ENCODE measurements at places on chromosomes 4 and X.
A peak's percentile ranks its signal among the peaks of the same experiment; 100 is the strongest.

DNA sequence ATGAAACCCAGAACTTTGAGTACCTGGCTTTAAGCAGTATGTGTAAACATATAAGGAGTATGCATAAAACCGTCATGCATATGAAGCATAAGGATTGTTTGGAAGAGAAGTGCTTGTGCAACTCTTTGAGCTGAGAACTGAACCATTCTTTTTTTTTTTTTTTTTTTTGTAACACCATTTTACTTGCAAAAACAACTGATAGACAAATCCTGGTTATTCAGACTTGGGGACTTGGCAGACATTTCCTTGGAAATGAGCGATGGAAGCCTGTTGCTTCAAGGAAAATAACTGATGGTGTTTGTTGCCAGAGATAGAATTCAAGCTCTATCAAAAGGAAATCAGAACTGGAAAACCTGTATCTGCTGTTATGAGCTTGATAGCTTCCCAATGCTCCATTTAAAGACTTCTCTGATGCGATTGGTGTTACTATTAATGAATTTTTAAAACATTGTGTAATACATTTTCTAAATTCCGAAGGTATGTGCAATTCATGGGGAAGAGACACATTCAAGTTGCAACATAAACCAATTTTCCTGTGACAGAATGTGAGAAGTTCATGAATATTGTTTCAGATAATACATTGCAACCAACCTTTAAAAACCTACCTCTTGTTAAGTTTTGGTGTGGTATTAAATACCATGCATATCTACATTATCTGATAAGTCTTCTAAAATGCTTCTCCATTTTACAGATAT lies 47.0 kb upstream of the FAT1 start:
- no peak for DNase-seq

GRCh38 chr4:107577743-107578142 lies 142.3 kb downstream of the PAPSS1 start:
- no peak for DNase-seq

GRCh38 chr4:165131247-165131832 lies 18.7 kb upstream of the TMEM192 start:
- peak; percentile 80 for DNase-seq

GRCh38 chr4:182427554-182427953 lies 184.4 kb downstream of the TENM3 start:
- no peak for DNase-seq

DNA sequence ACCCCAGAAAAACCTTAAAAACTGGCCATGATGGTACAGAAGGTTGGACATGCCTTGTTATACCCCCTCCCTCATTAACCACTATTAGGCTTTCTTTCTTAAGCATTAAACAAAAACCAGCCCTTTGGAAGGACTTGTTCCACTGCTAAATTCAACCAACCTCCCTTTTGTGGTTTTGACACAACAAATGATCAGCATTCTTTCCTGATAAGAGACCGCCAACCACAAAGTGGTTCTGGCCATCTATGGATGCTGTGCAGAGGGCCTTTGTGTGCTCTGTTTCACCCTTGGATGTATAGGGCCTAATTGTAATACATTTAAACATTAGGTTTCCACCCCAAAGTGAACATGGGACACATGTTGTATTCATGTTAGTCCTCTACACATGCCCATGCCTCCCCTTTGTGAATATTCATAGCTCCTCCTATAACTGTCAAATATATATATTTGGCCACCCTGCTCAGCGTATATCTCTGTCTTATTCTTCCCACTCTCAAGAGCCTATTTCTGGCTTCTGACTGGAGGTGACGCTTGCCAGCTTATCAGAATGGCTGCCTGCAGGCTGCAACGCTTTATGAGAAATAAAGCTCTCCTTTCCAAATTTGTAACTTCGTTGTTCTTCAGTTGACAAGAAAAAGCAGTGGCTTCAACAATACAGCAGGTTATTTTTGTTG lies 126.6 kb downstream of the NPNT start:
- DNase-seq: no peak

- no peak for DNase-seq
Measured at GRCh38 chr4:41569961-41570360, 32.0 kb downstream of the LIMCH1 start.

DNA sequence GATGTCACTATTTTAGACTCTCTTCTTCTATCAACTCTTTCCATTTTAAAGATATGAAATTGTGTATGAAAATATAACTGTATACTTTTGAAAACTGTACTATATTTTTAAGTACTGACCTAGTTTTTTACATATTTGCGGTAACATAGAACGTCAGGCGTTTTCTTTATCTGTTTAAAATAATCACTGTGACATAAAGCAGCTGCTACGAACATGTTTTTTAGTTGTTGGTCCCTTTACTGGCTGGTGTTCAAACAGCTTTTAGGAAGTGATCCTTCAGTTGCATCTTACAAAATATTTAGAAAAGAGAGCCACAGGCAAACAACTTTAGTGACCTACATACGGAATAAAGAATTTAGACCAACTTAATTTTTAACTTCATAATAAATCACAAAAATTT lies 73.1 kb downstream of the METTL14 start:
- no peak for DNase-seq

- no peak for DNase-seq
Measured at GRCh38 chr4:66655505-66655904, 889.8 kb downstream of the CENPC start.

DNA sequence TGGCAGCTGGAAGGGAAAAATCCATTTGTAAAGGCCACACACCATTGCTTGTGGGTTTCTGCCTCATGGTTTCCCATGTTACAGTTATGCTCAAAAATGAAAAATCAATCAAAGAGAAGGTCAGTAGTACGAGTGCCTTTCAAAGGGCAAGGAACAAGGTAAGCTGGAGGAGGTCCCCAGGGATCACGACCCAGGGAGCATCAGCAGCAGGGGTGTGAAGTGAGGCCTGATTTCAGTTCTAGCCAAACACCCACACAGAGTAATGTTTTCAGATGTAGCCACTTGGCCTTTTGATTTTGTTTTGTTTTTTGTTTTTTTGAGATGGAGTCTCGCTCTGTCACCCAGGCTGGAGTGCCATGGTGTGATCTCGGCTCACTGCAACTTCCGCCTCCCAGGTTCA lies 69.4 kb upstream of the AFAP1 start:
- no peak for DNase-seq

DNA sequence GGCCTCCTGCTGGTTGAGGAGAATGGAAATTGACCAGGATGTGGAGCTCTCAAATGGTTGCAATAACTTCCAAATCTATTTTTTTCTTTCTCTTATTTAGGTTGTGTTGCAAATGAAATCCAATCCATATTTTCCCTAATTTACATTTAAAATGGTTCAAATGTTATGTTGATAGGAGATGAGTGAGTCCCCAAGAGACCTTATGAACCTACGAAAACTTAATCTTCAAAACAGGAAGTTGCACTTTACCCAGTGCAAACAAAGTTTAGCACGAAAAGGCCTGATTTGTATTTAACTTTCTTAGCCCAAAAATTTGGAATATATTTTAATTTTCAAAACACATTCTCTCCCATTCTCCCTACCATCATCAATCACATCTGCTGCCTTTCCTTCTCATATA lies 59.3 kb upstream of the NDP start:
- DNase-seq: no peak

DNA sequence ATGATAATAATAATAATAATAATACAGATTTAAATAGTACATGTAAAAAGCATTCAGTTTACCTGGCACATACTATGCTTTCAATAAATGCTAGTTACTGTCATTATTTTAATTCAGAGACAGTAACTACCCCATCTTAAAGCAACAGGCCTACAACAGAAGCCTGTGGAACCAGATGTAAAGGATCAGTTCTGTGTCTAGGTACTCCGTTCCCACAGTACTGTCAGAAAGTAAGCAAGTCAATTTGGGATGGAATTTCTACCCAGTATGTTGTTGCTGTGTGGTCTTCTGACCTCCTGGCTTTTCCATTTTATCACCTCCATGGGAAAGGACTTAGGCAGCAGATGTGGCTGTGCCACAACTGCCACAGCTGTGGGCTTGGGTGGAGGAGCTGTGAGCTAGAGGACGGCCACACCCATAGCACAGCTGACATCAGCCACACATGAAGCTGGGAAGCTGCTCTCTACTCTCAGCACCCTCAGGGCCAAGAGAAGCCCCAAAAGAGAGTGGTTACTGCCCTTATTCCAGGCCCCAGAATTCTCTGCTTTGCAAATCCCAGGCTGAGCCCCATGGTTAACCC lies 102.8 kb downstream of the CBR4 start:
- no peak for DNase-seq

- DNase-seq: no peak
Measured at GRCh38 chr4:154004507-154005170, 215.8 kb upstream of the SFRP2 start.

DNA sequence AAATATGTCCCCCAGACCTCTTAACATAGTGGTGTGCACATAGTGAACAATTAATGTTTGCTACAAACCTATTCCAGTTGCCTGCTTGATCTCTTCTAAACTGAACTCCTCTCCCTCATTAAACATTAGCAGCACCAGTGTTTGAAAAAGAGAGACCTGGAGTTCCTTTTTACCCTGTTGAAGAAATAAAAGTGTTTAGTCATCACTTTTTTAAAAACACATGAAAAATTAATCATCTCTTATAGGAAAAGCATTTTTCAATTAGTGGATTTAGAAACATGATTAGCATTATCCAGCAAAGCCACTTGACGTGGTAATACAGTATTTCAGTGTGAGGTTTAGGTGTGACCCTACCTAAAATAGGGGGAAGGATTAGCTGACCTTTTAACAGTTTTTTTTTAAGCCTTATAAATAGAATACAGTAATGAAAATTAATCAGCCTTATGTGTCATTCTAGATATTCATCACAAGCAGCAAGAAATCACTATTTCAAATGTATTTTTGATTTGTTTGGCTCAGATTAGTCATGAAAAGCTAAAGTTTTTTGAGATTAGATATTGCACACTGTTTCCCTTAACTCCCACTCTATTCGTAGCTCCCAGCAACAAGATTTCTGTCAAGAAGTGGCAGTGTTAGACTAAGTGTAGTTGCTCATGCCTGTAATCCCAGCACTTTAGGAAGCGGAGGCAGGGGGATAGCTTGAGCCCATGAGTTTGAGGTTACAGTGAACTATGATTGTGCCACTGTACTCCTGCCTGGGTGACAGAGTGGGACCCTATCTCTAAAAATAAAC lies 26.2 kb downstream of the CUL4B start:
- no peak for DNase-seq

All from activated naive CD4-positive, alpha-beta T cell treated with Interleukin-2 at 50 U/mL for 16 hours (primary cell).